ENCODE measurements at places on chromosomes 7 and 10. TPM values are rescaled to one million over a fixed set of nuclear protein-coding genes. Genes with fewer than 3 reads are reported as not detected.

The VPS41 gene
- 102 TPM for total RNA-seq

The OR6V1 gene
- total RNA-seq = not detected

The FRMPD2 gene
- total RNA-seq = 18.7 TPM

The SLC26A4 gene
- 0.69 TPM for total RNA-seq

The FAM170B gene
- total RNA-seq = not detected

All from diencephalon (tissue), 1 donor.